ENCODE measurements at places on chromosomes 2 and 18. TPM values are rescaled to one million over a fixed set of nuclear protein-coding genes. Genes with fewer than 3 reads are reported as not detected.

GRCh38 chr2:182240862-182241371 lies 185.9 kb downstream of the PDE1A start:
- DNase-seq = peak; percentile 31

GRCh38 chr2:159256159-159256558 lies 30.3 kb downstream of the WDSUB1 start:
- DNase-seq = no peak

DNA sequence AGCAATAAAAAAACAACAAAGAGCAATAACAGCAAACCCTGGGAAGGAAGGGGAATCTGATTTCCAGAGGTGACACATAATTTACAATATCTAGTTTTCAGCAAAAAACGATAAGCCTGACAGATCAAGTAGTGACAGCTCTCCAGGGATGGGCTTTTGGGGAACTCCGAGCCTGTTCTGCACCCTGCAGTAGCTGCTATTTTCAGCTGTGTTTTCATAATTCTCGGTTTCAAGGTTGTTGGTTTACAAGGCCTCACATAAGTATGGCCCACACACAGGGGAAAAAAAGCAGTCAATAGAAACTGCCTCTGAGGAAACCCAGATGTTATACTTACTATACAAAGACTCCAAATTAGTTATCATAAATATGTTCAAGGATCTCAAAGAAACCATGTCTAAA lies 67.7 kb upstream of the CTLA4 start:
- DNase-seq = no peak

GRCh38 chr2:158255257-158255656 lies 153.6 kb downstream of the UPP2 start:
- no peak for DNase-seq

GRCh38 chr2:65918760-65919187 lies 486.4 kb upstream of the SPRED2 start:
- DNase-seq = no peak

- no peak for DNase-seq
These were observed 30.4 kb upstream of the CASP10 start for GRCh38 chr2:201152517-201152916.

GRCh38 chr2:73561422-73561821 lies 80.8 kb downstream of the NAT8 start:
- no peak for DNase-seq

- DNase-seq = no peak
These were observed 28.6 kb downstream of the MARCO start for GRCh38 chr2:118970396-118971135.

DNA sequence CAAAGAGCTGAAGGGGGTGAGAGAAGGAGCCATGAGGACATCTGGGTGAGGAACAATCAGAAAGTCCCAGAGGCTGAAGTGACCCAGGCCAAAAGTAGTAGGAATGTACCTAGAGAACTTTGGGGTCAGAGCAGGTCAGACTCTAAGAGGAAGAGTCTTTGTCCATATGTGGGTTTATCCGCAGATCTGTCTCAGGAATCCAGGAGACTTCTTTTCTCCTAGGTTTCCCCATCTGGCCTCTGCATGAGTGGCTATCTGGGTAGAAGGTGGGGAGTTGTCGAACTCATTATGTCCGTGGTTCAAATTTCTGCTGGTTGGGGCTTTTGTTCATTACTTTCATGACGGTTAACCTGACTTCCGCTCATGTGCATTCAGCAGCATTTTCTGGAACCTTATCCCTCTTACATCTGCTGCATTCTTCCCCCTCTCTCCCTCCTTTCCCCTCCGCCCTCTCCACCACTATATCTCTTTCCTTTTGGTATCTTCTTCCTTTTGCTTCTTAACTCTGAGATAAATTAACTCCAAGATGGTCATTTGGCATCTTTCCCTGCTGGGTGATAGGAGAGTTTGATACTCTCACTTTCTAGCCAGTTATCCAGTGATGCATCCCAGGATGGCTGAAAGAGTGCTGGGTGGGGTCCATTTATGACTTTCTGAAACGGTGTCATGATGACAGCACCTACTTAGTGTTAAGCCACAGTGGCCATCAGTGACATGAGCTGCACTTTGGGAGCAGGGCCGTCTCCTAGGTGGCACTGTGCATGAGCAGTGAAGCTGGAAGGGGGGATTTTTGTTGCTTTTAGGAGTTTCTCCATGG lies 2.1 kb downstream of the LIPG start:
- DNase-seq = no peak

- DNase-seq = no peak
These were observed 202.8 kb upstream of the SALL3 start for GRCh38 chr18:78776706-78777285.

- no peak for DNase-seq
These were observed 13.2 kb downstream of the ZNF804A start for GRCh38 chr2:184611361-184612085.

DNA sequence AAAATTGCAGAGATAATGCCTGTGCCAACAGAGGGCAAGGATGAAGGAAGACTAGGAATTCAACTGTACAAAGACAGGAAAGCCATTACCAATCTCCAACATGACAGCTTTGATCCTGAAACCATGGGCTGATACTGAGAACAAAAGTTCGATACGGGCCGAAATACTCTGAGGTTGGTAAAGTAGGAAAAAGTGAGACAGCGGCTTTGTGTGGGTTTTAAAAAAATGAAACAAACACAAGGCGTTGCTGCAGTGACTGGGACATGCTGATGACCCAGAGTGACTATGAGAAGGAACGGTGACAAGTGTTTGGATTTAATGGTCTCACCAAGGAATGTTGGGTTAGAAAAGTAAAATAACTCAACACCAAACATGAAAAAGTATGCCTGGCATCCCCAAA lies 24.2 kb upstream of the SDC1 start:
- no peak for DNase-seq

DNA sequence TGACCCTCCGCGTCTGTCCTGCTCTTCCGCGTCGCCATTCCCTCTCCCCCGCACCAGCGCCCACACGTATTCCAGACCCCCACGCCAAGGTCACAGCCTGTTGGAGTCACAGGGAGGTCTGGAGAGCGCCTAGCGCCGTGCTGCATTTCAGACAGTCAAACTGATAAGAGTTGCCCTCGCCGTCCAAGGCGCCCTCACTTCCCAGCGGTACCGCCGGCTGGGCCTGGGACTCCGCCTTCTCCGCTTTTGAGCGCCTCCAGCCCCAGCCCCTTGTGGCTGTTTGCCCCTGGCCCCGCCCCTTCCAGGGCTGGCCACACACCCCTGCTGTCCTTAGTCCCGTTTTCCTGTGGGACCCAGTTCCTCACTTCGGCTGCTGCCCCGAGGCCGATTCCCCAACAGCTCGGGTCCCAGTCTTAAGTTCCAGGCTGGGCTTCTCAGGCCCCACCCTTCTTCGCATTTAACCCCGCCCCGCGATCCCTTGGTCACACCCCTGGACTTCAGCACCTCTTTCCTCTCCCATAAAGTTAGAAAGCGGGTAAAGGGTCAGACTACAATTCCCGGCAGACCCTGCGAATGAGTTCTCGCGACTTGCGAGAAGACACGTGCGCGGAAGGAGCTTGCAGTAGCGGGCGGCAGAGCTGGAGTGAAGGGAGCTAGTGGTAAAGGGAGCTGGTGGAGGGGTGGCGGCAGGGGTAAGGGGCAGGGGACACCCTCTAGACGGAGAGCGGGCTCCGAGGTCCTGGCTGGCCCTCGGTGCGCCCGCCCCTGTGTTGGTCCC lies at the start of gene GMPPA:
GMPPA (plus strand) TSS at position 612 of the 778 bp plus-strand sequence. CDS start 1,085 bp downstream, outside the sequence.
- peak; percentile 98 for DNase-seq

- DNase-seq = no peak
These were observed 51.0 kb downstream of the MOGAT1 start for GRCh38 chr2:222722327-222722946.

DNA sequence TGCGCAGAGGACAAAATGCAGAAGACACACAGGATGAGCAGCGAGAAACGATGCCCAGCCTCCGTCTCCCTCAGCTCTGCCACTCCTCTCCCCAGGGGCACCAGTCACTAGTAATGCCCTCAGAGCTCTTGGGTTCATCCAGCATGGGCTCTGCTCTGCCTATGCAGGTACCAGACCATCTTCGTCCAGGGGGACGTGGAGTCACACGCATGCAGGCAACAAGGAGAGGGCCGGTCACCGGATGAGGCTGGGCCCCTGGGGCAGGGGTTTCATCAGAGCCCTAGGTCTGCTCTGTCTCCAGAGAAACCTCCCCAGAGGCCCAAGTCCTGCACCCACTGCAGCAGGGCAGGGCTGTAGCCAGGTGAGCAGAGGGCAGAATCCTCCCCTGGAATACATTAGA lies 23.9 kb downstream of the RAB31 start:
- DNase-seq = no peak

GRCh38 chr2:135072125-135072997 lies 20.3 kb downstream of the RAB3GAP1 start:
- DNase-seq = no peak

- DNase-seq = no peak
These were observed 1.9 kb upstream of the SLC1A4 start for GRCh38 chr2:64987001-64987955.

POTEE gene
- total RNA-seq = 0.53 TPM

ASTL gene
- 0.15 TPM for total RNA-seq

CTLA4 gene
- not detected for total RNA-seq

GPR75 gene
- 3.2 TPM for total RNA-seq

NAPG gene
- 20.7 TPM for total RNA-seq

CBLN2 gene
- not detected for total RNA-seq

COL4A4 gene
- 2.1 TPM for total RNA-seq

PLEK gene
- total RNA-seq = 3.2 TPM

NEB gene
- 0.48 TPM for total RNA-seq

Data from ovary (tissue), 10 donors.